A375 (cell line): ENCODE measurements at places on chromosomes 6 and 20. TPM values are rescaled to one million over a fixed set of nuclear protein-coding genes. Genes with fewer than 3 reads are reported as not detected.

LTB gene
- not detected in 2 replicates for total RNA-seq

ZBTB12 gene
- total RNA-seq = 5.6 and 6.4 TPM in 2 replicates

SPEF1 gene
- 1.0 and 1.2 TPM in 2 replicates for total RNA-seq

CTCFL gene
- total RNA-seq = not detected in 2 replicates

GLP1R gene
- total RNA-seq = not detected in 2 replicates

RXRB gene
- 23.0 and 23.8 TPM in 2 replicates for total RNA-seq
